ENCODE measurements at places on chromosomes 11 and 22.
A peak's percentile ranks its signal among the peaks of the same experiment; 100 is the strongest.

DNA sequence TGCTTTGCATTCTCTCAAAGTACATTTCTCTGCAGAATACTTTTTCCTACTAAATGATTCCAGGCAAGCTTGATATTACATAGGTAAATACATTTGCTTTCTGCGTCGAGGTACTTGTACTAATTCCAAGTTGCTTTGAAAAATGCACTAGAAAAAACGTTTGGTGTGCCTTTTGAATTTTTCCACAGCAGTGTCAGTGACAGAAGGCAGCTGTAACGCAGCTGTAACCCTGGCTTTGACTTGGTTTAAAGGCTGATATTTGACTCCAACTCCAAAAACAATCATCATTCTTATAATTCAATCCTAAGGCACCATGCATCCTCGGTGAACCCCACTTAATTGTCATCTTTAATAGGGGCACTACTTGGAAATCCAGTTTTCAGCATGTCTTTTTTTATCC is 125.0 kb downstream of the MAML2 start:
- DNase-seq: no peak

DNA sequence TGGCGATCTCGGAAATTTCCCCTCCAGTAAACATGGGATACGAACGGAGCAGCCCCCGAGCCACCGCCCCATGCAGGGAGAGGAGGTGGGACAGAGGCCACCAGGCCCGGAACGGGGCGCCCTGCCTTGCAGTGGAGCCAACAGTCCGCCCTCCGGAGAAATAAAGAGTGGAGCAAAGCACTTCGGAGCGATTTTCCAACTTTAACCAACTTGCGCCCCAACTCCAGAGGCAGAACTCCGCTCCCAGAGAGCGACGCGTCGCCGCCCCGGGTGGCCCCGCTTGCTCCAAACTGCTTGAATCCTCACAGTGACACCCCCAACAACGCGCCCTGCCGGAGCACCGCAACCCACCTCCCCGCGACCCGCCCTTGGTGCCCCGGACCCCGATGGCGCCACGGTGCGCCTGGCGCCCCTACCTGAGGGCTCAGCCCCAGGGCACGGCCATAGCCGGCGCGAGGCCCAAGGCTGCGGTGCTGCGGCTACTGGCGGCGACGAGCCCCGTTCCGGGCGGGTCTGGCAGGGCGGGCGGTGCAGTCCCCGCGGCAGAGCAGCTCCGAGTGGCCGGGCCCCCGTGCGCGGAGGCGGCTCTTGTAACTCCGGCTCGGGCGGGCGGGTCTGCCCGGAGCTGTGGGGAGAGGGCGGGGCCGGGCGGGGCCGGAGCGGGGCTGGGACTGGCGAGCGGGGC is at the start of gene AHNAK:
TSS of gene AHNAK (minus strand) at position 563 of the 685 bp plus-strand sequence. CDS start 10,708 bp downstream, outside the sequence.
- no peak for DNase-seq

DNA sequence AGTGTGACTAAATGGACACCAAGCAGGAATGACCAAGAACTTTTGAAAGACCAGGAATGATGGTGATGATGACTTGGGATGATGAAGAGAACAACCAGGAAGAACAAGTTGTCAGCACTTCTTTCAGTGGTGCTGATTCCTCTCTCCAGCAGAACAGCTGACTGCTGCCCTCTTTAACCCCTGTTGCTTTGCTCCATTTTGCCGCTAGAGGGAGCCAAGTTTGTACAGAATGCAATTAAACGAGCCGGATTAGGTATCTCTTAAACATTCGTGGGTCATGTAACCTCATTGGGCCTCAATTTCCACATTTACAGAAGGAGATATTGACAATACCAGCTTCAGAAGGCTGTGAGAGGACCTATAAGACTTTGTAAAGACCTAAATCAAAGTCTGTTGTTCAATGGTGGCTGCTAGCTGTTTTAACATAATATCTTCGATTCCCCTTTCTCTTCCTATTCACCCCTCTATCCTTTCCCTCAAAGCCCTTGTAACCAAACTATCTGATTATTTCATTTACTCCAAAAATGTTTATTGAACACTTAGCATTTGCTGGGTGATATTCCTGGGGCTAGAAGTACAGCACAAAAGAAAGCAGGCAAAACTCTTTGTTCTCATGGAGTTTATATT is 1.9 kb downstream of the OR4S1 start:
- DNase-seq: peak; percentile 37

DNA sequence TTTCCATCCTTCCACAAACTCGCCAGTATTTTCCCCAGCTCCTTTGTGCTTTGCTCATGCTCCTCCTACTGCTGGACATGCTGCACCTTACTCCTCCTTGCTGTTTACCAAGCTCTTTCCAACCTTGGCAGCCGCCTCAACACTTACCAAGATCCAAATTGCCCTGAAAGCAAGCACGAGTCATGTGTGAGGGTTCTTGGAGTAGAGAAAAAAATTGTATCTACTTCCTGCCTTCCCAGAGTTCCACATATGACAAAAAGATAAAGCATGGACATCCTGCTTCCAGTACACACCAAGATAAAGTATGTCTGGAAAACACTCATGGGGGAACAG is 767.5 kb downstream of the NTM start:
- DNase-seq: no peak

GRCh38 chr22:28943501-28943879 is 60.1 kb downstream of the ZNRF3 start:
- DNase-seq: no peak

DNA sequence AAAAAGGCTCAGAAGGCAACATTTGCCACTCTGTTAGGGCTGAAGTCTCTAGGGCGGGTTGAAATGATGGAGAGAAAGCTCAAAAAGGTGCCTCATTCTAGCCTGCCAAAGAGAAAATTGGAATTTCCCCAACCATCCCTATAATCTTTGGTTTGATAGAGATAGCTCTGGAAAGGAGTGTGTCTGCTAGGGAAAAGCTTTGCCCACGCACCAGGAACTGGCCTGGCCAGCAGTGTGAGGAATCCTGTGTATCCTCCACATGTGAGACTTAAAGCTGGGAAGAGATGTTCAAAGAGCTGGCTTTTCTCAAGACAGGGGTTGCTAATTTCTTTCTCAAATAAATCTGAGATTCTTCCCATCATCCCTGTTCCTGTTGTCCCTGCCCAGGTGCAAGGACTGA is 193.7 kb downstream of the OPCML start:
- DNase-seq: no peak

- DNase-seq: no peak
These were observed 24.5 kb downstream of the B3GAT1 start for GRCh38 chr11:134387501-134387900.

Data from activated CD4-positive, alpha-beta T cell treated with anti-CD3 and anti-CD28 coated beads, Interleukin-2, amount 50 U/mL, for 24 hours (primary cell).